ENCODE measurements at places on chromosomes 12 and 14. TPM values are rescaled to one million over a fixed set of nuclear protein-coding genes. Genes with fewer than 3 reads are reported as not detected.

The KRT85 gene
- not detected for total RNA-seq

The OR10G3 gene
- total RNA-seq: not detected

The REC8 gene
- total RNA-seq: 4.4 TPM

The PSME2 gene
- total RNA-seq: 78.7 TPM

The STXBP6 gene
- 11.5 TPM for total RNA-seq

The KRT7 gene
- 277 TPM for total RNA-seq

The TDRD9 gene
- not detected for total RNA-seq

The AQP6 gene
- total RNA-seq: not detected

The RPAP3 gene
- 26.1 TPM for total RNA-seq

The CACNA1C gene
- total RNA-seq: 27.0 TPM

- peaks cover 7% of the 10 kb centered on the region for H3K4me1 ChIP-seq
- H3K27ac ChIP-seq: no peak overlapping the region
- H3K27me3 ChIP-seq: no peaks in the 10 kb centered on the region
- no peak for DNase-seq
- H3K4me3 ChIP-seq: no peak overlapping the region
These were observed 15.2 kb upstream of the FAM234B start for GRCh38 chr12:13028825-13029570.

GRCh38 chr12:97312570-97313135, 150.0 kb upstream of the RMST start:
- H3K27ac ChIP-seq: no peak overlapping the region
- no peaks in the 10 kb centered on the region for H3K4me1 ChIP-seq
- no peaks in the 10 kb centered on the region for H3K36me3 ChIP-seq
- peaks cover 18% of the 10 kb centered on the region for H3K27me3 ChIP-seq
- H3K4me3 ChIP-seq: no peak overlapping the region
- no peak for DNase-seq

DNA sequence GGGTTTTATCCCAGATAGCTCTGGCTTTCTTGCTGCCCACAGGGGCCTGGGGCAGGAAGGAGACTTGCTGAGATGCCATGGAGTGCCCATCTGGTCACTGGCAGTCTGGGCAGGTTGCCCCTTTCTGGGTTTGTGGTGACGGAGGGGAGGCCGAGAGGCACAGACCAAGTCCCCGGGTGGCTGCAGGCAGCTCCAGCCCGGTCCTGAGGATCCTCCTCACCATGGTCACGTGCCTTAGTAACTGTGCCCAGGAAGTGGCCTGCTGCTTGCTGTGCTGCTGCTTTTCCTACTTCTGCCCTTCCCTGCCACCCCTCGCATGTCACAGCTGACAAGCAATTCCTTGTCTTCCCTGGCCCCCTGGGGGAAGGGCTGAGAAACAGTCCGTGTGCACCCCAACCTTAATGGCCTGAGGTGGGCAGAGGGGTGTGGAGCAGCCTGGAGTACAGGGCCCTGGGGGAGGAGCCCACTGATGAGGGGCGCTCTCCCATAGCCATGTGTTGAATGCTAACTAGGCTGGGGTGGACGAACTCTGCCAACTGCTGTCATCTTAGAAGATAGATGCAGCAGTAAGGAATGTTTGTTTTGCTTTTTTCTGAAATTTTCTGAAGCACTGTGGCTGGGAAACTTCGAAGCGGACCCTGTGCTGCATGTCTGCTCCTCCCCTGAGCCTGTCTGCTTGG, 54.9 kb upstream of the SRSF5 start:
- no peak for DNase-seq
- H3K27ac ChIP-seq: peak overlapping the region; percentile 91
- H3K36me3 ChIP-seq: peaks cover 19% of the 10 kb centered on the region
- no peaks in the 10 kb centered on the region for H3K27me3 ChIP-seq
- peaks cover 66% of the 10 kb centered on the region for H3K4me1 ChIP-seq

GRCh38 chr14:90677484-90678050, 138.7 kb downstream of the TTC7B start:
- H3K4me1 ChIP-seq: peaks cover 36% of the 10 kb centered on the region
- H3K4me3 ChIP-seq: no peak overlapping the region
- H3K36me3 ChIP-seq: peaks cover 5% of the 10 kb centered on the region
- no peak for DNase-seq
- peak overlapping the region; percentile 52 for H3K27ac ChIP-seq

GRCh38 chr12:108802101-108802961, 55.1 kb downstream of the SSH1 start:
- no peaks in the 10 kb centered on the region for H3K27me3 ChIP-seq
- H3K27ac ChIP-seq: peak overlapping the region; percentile 99
- DNase-seq: peak; percentile 59
- peaks cover 81% of the 10 kb centered on the region for H3K4me1 ChIP-seq
- H3K4me3 ChIP-seq: peak overlapping the region; percentile 62

DNA sequence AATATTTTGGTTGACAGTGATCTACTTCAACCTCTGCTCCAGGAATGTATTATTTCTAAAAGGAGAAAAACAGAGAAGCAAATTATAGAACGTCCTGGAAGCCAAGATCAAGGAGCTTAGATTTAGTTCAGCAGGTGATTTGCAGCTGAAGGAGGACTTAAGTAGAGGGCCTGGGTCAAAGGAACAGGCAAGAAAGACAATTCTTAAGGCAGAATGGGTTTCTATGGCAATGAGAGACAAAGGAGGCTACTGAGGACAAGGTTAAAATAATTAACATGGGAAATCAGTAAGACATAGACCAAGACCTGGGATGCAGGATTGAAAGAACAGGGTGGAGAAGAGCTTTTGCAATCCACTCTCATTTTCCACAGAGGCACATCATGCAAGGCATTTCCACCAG, 2.4 kb upstream of the SNW1 start:
- DNase-seq: no peak
- no peak overlapping the region for H3K4me3 ChIP-seq
- peaks cover 2% of the 10 kb centered on the region for H3K36me3 ChIP-seq
- H3K4me1 ChIP-seq: peaks cover 26% of the 10 kb centered on the region

GRCh38 chr12:113473400-113473799, 1.7 kb upstream of the LHX5 start:
- H3K4me1 ChIP-seq: peaks cover 16% of the 10 kb centered on the region
- H3K27ac ChIP-seq: no peak overlapping the region
- H3K36me3 ChIP-seq: no peaks in the 10 kb centered on the region
- H3K4me3 ChIP-seq: no peak overlapping the region
- H3K27me3 ChIP-seq: peaks cover 83% of the 10 kb centered on the region
- DNase-seq: no peak

- peak overlapping the region; percentile 98 for H3K4me3 ChIP-seq
- no peaks in the 10 kb centered on the region for H3K27me3 ChIP-seq
- peaks cover 38% of the 10 kb centered on the region for H3K4me1 ChIP-seq
These were observed 441 bp downstream of the PDE3A start for GRCh38 chr12:20368651-20369304.

GRCh38 chr14:58332561-58332960, 34.2 kb downstream of the ARID4A start:
- H3K36me3 ChIP-seq: peaks cover 8% of the 10 kb centered on the region
- H3K27ac ChIP-seq: no peak overlapping the region
- no peak for DNase-seq

GRCh38 chr12:45170456-45171042, 45.3 kb upstream of the ANO6 start:
- no peak overlapping the region for H3K4me3 ChIP-seq
- H3K4me1 ChIP-seq: no peaks in the 10 kb centered on the region
- DNase-seq: no peak
- peaks cover 7% of the 10 kb centered on the region for H3K36me3 ChIP-seq
- H3K27ac ChIP-seq: no peak overlapping the region

GRCh38 chr12:110636516-110636915, 22.6 kb downstream of the TCTN1 start:
- no peak for DNase-seq
- peaks cover 3% of the 10 kb centered on the region for H3K36me3 ChIP-seq
- no peaks in the 10 kb centered on the region for H3K27me3 ChIP-seq
- no peak overlapping the region for H3K27ac ChIP-seq
- H3K4me3 ChIP-seq: no peak overlapping the region

DNA sequence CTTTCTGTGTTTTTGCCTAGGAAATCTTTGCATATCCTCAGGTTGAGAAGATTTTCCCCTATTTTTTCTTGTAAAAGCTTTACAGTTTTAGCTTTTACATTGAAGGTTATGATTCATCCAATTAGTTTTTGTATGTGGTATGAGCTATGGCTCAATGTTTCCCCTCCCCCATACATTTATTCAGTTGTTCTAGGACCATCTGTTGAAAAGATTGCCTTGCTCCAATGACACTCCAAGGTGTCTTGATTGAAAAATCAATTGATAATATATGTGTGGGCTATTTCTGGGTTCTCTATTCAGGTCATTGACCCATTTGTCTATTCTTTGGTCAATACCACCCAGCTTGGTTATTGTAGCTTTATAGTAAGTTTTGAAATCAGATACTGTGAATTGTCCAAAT, 42.6 kb downstream of the LRTM2 start:
- no peak overlapping the region for H3K27ac ChIP-seq
- peaks cover 7% of the 10 kb centered on the region for H3K4me1 ChIP-seq
- no peak for DNase-seq
- H3K36me3 ChIP-seq: peaks cover 3% of the 10 kb centered on the region

DNA sequence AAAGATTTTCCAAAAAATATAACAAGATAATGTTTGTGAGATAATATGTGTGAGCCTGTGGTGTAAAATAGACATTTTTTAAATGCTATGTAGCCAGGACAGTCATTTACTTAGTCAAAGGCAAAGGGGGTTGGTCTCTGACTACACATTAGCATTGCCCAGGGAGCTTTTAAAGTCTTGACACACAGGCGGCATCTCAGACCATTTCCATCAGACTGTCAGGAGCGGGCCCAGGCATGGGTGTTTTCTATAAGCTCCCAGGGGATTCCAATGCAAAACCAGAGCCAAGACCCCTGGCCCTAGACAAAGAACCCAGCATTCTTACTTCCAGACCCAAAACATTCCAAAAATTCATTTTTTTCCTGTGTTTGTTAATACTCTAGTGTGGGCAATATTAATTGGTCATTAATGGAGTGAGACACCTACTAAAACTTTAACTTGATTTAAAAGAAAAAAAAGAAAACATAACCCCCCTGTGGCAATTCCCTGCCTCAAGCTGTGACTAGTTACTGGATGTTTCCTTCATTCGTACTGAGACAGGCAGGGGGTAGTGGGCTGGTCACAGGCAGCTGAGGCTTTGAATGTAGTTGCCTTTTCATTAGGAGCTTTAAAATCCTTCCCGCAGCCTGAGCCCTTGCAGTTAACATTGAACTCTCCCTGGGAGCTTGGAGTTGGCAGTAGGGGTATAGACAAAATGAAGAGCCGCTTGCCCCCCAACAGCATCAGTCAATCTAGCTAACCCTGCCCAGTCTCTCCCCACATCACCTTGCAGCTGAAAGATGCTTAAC, 103.7 kb downstream of the CMKLR1 start:
- H3K4me1 ChIP-seq: peaks cover 5% of the 10 kb centered on the region
- peaks cover 5% of the 10 kb centered on the region for H3K36me3 ChIP-seq
- no peak overlapping the region for H3K4me3 ChIP-seq
- H3K27me3 ChIP-seq: peaks cover 33% of the 10 kb centered on the region
- DNase-seq: no peak
- H3K27ac ChIP-seq: no peak overlapping the region

GRCh38 chr14:95561001-95561412, 26.2 kb downstream of the GLRX5 start:
- H3K4me3 ChIP-seq: no peak overlapping the region
- no peaks in the 10 kb centered on the region for H3K36me3 ChIP-seq
- DNase-seq: no peak
- peaks cover 3% of the 10 kb centered on the region for H3K27me3 ChIP-seq

GRCh38 chr12:28844718-28845117, 304.4 kb upstream of the FAR2 start:
- no peak for DNase-seq
- H3K4me1 ChIP-seq: no peaks in the 10 kb centered on the region
- no peaks in the 10 kb centered on the region for H3K36me3 ChIP-seq
- no peak overlapping the region for H3K27ac ChIP-seq
- H3K27me3 ChIP-seq: no peaks in the 10 kb centered on the region
- no peak overlapping the region for H3K4me3 ChIP-seq

DNA sequence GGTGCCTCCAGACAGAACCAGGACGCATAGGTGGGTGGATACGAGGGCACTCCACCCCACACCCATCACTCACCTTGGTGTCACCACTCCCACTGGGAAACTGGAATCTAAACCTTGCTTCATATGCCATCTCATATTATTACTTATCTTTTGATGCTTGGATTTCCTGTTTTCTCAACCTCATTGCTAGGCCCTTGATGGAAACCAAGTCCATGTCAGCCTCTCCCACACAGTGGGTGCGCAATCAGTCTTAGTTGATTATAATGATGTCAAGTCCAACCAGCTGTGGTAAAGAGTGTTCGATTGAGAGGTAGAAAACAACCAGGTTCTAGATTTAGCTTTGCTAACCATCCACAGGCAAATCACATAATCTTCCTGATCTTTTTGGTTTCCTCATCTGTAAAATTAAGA, 584 bp upstream of the DDHD1 start:
- H3K36me3 ChIP-seq: no peaks in the 10 kb centered on the region
- H3K4me1 ChIP-seq: peaks cover 22% of the 10 kb centered on the region
- no peaks in the 10 kb centered on the region for H3K27me3 ChIP-seq
- peak overlapping the region; percentile 77 for H3K4me3 ChIP-seq

DNA sequence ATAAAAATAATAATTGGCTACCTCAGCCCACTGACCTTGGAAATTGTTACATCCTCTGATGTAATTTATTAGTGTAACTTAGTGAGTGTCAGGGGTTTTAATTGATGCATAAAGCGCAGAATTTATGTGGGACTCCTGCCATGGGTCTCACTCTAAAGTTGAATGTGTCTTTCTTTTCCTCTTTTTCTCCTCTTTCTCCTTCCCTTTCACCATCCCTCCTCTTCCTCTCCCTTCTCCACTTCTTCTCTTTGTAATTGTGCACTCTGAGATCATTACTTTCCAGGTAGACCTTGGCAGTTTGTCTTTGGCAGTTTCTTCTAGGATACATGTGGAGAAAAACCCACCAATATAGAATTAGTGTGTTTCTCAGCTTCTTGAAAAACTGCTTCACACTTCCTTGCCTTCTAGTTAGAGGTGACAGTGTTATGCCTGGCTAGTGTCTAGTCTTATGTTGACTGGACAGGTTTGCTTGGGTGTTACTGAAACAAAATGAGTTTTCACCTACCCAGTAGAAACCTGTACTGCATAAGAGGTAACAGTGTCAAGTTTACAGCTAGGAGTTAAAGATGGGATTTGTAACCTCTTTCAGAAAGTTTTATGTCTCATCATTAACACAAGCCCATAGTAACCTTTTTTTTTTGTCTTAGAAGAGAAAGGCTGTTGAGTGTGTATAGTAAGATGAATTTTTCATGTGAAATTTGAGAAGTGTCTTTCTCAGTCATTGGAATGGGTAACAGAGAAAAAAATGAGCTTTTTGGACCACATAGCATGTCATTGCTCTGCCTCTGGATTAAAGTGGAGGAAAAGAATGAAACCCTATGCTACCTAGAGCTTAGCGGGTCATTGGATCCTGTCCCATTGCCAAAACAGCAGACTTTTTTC, 18.6 kb downstream of the PELI2 start:
- DNase-seq: no peak
- H3K27me3 ChIP-seq: peaks cover 2% of the 10 kb centered on the region
- H3K36me3 ChIP-seq: no peaks in the 10 kb centered on the region
- peaks cover 24% of the 10 kb centered on the region for H3K4me1 ChIP-seq

Data from chondrocyte (in vitro differentiated cells).